Activated CD4-positive, alpha-beta T cell treated with anti-CD3 and anti-CD28 coated beads, Interleukin-2, amount 50 U/mL, for 24 hours (primary cell): ENCODE measurements at places on chromosomes 3 and 15.

- no peak for DNase-seq
These were observed 1260.4 kb downstream of the ROBO1 start for GRCh38 chr3:78507196-78507984.

DNA sequence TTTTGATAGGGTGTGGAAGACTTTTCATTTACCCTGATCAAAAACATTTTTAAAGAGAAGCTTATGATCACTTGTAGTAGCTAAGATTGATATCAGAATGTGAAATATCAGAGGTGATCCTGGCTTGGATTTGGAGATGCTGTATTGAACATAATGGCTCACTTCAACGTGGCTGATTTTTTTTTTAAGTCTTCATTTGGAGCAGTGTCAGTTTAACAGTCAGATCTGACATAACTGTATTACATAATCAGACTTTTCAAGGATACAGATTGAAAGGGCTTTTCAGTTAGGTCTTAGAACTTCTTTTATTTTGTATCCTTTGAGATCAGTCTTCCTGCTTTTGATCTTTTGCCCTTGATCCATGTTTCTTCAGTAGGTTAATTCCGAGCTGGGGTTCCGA, 98.5 kb downstream of the ITPR1 start:
- DNase-seq: no peak

DNA sequence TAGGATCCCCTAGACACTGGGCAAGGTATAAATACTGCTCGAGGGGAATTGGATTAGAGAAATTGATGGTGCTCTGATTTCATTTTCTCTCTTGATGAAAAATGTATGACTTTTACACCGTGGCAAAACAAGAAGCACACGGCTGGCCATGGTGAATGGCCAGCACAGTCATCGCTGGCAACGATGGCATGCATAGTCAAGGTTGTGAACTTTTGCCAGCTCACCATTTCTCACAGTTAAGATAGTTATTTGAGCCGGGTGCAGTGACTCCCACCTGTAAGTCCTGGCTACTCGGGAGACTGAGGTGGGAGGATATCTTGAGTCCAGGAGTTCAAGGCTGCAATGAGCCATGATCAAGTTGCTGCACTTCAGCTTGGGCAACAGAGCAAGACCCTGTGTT, 95.4 kb downstream of the HMG20A start:
- DNase-seq: no peak

GRCh38 chr15:99257107-99257750, 5.9 kb downstream of the LRRC28 start:
- no peak for DNase-seq

DNA sequence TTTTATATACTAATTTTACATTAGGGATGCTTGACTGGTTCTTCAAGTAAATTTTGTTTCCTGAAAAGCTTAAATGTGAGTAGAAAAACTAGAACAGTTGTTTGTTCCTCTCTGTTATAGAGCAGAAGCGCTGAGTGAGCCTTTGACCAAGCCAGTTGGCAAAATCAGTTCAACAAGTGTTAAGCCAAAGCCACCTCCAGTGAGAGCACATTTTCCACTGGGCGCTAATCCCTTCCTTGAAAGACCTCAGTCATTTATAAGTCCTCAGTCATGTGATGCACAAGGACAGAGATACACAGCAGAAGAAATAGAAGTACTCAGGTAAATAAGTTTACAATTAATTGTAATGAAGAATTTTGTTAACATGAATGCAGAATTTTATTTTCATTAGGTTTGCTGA, 14.6 kb downstream of the CAPN7 start:
- no peak for DNase-seq

DNA sequence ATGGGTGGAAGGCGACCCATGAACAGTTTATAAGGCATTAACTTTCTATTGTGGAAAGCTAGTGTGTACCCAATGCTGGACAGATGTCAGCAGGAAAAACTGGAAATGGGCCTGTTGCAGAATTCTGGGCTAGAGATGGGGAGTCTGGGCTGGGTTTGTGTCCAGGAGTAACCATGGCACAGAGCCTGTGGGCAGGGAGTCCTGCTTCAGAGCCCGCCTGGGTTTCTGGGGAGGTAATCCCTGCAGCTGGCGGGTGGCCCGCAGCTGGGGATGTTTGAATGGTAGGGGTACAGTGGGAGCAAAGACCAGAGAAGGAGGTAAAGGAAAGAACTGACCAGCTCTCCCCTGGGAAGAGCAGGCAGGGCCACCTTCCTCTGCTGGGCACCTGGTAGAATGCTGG, 25.7 kb downstream of the ACAA1 start:
- DNase-seq: no peak

DNA sequence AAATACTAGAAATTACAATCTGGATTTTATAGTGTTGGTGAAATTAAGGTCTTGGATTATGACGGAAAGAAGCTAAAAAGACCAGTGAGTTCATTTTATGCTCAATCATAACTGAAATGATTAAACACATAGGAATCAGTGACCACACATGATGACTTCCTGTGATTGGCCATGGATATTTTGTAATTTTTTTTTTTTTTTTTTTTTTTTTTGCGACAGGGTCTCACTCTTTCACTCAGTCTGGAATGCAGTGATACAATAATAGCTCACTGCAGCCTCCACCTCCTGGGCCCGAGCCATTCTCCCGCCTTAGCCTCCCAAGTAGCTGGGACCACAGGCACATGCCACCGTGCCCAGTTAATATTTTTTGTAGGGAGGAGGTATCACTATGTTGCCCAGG, 47.4 kb downstream of the PAQR5 start:
- no peak for DNase-seq

- no peak for DNase-seq
These were observed 79.4 kb downstream of the GTPBP8 start for GRCh38 chr3:113070072-113070640.

GRCh38 chr15:50134524-50135024, 15.5 kb upstream of the ATP8B4 start:
- no peak for DNase-seq

DNA sequence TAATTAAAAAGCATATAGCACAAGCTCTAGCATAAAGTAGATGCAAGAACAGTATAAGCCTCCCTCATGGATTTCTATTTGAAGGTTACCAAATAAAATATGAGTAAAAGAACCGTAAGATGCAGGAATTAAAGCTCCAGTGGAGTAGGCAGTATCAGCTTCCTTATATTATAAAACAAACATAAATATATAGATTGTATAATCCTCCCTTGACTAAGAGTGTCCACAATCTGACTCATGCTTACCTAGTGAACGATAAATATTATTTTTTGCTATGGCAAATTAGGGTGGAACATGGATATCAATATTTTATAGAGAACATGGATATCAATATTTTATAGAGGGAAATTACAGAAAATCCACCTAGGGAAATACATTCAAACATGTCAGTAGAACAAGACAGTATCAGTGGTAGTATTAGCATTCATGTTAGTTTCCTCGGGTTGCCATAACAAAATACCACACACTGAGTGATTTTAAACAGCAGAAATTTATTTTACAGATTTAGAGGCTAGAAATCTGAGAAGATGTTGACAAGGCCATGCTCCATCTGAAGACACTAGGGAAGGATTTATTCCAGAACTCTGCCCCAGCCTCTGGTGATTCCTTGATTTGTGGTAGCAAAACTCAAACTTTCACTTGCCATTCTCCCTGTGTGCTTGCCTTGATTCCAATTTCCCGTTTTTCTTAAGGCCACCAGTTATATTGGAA, 1521.3 kb downstream of the SI start:
- DNase-seq: no peak

GRCh38 chr3:69665026-69665737, 74.1 kb upstream of the MITF start:
- no peak for DNase-seq

GRCh38 chr3:153897025-153897723, 224.0 kb upstream of the ARHGEF26 start:
- DNase-seq: no peak

- DNase-seq: peak; percentile 25
These were observed 77.9 kb downstream of the RPN1 start for GRCh38 chr3:128572644-128573105.

DNA sequence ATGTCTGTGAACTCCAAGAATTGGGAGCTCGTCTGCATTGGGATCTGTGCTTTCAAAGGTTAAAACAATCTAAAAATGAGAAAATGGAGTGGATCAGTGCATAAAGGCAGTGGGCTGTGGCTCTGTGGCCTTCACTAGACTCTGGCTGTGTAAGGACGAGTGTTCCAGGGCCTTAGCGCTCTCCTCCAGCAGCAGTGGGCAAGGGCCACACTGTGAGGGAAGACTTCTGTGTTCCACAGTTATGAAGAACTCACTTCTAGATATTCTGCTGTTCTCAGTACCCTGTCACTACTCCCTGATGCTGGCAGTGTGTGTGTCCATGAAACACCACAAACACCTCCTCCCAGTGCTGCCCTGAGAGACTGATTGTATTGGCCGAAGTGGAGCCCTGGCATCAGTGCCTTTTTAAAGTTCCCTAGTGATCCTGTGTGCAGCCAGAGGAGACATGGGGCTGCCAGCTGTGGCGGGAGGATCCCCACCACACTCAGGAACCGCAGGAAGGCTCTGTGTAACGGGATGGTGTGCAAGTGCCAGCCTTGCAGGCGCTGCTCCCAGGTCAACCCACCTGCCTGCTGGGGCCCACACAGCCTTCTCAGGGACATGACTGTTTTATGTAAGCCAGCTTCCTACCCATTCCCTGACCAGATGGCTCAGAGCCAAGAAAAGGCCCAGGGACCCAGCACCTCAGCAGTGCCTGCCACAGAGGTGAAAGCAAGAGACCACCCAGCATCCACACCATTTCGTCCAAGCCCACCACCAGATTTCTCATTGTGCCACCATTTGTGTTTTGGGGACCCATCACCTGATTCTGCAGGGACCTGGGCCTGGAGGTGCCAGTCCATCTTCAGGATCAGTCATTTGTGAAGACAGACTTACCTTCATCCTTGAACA, 40.4 kb downstream of the ABTB1 start:
- DNase-seq: no peak

GRCh38 chr15:89753855-89754254, 2.8 kb upstream of the MESP1 start:
- no peak for DNase-seq

DNA sequence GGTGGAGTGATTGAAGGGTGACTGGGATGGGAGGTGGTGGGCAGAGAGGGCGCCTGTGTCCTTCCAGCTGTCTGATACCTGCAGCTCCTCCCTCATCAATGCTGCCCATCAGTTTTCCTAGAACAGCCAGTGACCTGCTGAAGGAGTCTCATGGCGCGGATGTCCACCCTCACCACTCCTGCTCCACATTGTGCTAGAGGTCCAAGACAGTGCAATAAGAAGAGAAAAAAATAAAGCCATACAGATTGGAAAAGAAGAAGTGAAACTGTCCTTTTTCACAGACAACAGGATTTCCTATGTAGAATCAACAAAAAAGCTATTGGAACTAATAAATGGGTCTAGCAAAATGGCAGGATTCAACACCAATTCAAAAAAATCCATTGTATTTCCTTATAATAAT, 7.4 kb downstream of the ZDHHC19 start:
- DNase-seq: no peak

- DNase-seq: no peak
These were observed 72.8 kb upstream of the ICE2 start for GRCh38 chr15:60551781-60552161.

- DNase-seq: no peak
These were observed 318.0 kb downstream of the CLSTN2 start for GRCh38 chr3:140252812-140253656.

DNA sequence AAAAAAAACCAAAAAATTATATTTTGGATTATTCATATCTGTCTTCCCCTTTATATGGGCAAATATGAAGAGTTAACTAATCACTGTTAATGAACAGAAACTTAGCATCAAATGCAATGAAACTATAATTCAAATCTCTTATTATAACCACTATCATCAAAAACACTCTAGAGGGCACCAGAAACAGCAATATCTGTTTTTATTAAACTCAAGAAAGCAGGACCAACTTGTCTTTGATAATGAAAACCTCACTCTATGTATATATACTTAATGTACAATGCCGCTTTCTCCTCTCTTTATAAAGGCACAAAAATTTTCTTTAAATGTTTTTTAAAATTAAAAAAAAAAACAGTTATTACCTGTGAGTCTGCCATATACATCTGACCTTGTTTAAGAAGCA, 92.7 kb downstream of the UACA start:
- no peak for DNase-seq

GRCh38 chr3:32296251-32297204, 58.0 kb downstream of the CMTM8 start:
- peak; percentile 40 for DNase-seq

- no peak for DNase-seq
These were observed 37.1 kb upstream of the ATP2B2 start for GRCh38 chr3:10542518-10542917.

GRCh38 chr3:184234671-184235380, 5.4 kb downstream of the VWA5B2 start:
- DNase-seq: no peak

DNA sequence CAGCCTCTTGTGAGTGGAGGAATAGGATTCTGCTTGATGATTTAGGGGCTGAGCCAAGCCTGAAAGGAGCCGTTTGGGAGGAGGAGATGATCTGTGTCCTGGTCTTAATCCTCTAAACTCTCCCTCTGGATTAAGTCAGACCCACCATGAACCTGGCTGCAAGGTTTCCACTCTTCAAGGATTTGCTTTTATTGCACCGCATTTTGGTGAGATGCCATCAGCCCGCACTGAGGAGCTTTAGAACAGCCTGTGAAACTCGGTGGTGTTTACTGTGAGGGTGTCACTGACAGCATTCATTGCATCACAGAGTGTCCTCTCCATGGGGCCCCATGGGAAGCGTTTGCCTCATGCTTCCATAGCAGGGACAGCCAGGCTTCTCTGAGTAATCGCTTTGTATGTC, 59.2 kb downstream of the EPHB1 start:
- no peak for DNase-seq

DNA sequence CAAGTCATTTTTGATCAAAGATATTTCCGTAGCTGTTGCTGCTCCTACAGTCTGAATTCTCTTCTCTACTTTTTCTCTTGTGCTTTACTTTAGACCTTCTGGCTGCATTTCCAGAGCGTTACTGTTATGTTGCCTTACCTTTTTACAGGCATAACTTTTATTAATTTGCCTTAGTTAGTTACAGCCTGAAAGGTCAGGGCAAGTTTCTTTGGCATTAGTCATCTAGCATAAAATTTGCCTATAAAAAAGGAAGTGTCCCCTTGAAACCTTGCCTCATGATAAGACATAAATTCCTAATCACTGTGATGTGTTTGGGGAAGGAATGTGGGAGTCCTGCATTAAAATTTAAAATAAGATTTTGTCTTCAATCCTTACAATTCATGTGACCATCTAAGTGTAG, 618.5 kb downstream of the NR2F2 start:
- no peak for DNase-seq

GRCh38 chr3:43034911-43035310, 55.8 kb downstream of the GASK1A start:
- no peak for DNase-seq

DNA sequence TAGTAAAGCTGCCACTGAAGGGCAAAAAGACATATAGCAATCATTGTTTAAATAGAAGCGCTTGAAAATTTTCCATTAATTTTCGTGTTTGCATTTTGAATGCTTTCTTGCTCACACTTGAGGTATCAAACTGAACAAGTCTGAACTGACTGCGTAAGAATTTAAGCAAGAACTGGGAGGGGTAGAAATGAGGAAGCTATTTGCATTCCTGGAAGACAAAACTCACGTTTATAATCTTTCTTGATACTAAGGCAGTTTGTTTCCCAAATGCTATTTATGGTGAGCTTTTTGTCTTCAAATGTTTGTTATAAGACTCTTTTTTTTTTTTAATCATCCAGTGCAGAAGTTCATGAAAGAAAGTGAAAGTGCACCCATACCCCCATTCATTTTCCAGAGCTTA, 499.8 kb upstream of the TPRG1 start:
- no peak for DNase-seq

GRCh38 chr3:113097960-113098447, 107.2 kb downstream of the GTPBP8 start:
- DNase-seq: no peak

GRCh38 chr3:45365060-45365459, 23.3 kb upstream of the LARS2 start:
- DNase-seq: no peak
